Lower lobe of right lung (tissue), 2 donors: ENCODE measurements at places on chromosomes 1 and 21. TPM values are rescaled to one million over a fixed set of nuclear protein-coding genes. Genes with fewer than 3 reads are reported as not detected.

Gene IQGAP3
- 1.7 TPM for total RNA-seq

Gene FCRL6
- 2.3 TPM for total RNA-seq

Gene IVL
- 0.24 TPM for total RNA-seq

Gene RCSD1
- 20.7 TPM for total RNA-seq

Gene CD34
- total RNA-seq = 44.6 TPM

Gene PIAS3
- total RNA-seq = 27.7 TPM

Gene LRRC53
- total RNA-seq = not detected
